A549 treated with ZK216348 at 1 μM for 4 hours (cell line): ENCODE measurements at places on chromosomes 13 and 19. TPM values are rescaled to one million over a fixed set of nuclear protein-coding genes. Genes with fewer than 3 reads are reported as not detected.

Gene HRC
- total RNA-seq: 0.19 TPM in 1 of 5 replicates, not detected in the others

Gene SERPINE3
- total RNA-seq: not detected in 5 replicates

Gene CD33
- 0.13 to 0.27 TPM in 2 of 5 replicates, not detected in the others for total RNA-seq

Gene NALCN
- total RNA-seq: 2.3 to 4.4 TPM (median 4.2 TPM) in 5 replicates

Gene RFPL4A
- 0.28 to 1.1 TPM (median 0.51 TPM) in 4 of 5 replicates, not detected in the other for total RNA-seq

Gene MEDAG
- 0.13 to 0.47 TPM (median 0.21 TPM) in 4 of 5 replicates, not detected in the other for total RNA-seq

Gene TNNT1
- total RNA-seq: 96.6 to 145 TPM (median 141 TPM) in 5 replicates

Gene TTYH1
- total RNA-seq: 0.08 to 0.15 TPM in 2 of 5 replicates, not detected in the others

Gene OVOL3
- 0.23 TPM in 1 of 5 replicates, not detected in the others for total RNA-seq

Gene TEX101
- total RNA-seq: not detected in 5 replicates

Gene IGLON5
- 0.05 to 0.12 TPM in 2 of 5 replicates, not detected in the others for total RNA-seq

Gene SOX1
- total RNA-seq: not detected in 5 replicates

Gene KLK4
- total RNA-seq: 0.41 TPM in 1 of 5 replicates, not detected in the others

Gene CEACAM7
- total RNA-seq: not detected in 5 replicates

Gene CLIP3
- total RNA-seq: 0.53 to 0.99 TPM (median 0.90 TPM) in 5 replicates
